Stimulated activated CD8-positive, alpha-beta memory T cell treated with anti-CD3 and anti-CD28 coated beads, Interleukin-15, amount 100 ng/mL, for 4 hours (primary cell): ENCODE measurements at places on chromosomes 1 and 21.

DNA sequence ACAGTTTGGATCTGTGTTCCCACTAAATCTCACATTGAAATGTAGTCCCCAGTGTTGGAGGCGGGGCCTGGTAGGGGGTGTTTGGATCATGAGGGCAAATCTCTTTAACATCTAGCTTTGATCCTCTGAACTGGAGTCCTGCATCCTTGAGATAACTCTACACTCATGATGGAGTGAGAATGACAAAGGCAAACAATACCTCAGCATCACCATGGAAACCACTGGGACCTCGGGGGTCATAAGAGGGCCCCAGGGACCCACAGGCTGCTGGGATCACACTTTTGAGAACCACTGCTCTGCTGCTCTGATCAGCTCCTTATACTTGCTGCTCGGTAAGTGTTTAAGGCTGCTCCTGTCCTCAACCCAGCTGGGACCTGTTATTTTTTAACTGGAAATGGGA is 13.4 kb upstream of the OBSCN start:
- no peak for DNase-seq

DNA sequence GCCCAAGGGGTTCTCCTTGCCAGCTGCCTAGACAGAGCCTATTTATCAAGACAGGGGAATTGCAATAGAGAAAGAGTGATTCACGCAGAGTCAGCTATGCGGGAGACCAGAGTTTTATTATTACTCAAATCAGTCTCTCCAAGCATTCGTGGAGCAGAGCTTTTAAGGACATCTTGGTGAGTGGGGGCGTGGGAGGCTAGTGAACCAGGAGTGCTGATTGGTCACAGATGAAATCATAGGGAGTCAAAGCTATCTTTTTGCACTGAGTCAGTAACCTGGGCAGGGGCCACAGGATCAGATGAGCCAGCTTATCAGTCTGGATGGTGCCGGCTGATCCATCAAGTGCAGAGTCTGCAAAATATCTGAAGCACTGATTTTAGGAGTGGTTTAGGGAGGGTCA is 64.8 kb upstream of the MRPS6 start:
- DNase-seq: no peak

GRCh38 chr1:223224465-223224864 is 81.4 kb upstream of the TLR5 start:
- no peak for DNase-seq

GRCh38 chr1:81594206-81594605 is 206.5 kb upstream of the ADGRL2 start:
- no peak for DNase-seq
